Left colon (tissue), 2 donors: ENCODE measurements at places on chromosomes 7 and 10. TPM values are rescaled to one million over a fixed set of nuclear protein-coding genes. Genes with fewer than 3 reads are reported as not detected.

DNA sequence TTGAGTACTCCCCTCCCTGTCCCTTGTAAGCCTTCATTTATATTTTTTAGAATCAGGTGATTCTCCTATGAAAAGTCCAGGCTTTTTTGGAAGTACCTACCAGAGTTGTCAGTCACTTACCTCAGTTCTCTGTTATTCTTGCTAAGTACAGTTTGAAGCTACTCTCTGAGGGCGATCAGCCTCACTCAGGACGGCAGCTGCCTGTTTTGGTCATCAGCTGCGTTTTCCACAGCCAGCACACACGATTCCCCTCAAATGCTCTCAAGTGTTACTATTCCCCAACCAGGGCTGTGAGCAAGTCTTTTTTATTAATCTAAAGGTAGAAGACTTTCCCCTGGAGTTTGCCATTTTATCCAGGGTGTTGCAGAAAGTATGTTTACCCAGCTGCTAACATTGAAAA, 328.6 kb downstream of the SUGCT start:
- no peak for DNase-seq

DNA sequence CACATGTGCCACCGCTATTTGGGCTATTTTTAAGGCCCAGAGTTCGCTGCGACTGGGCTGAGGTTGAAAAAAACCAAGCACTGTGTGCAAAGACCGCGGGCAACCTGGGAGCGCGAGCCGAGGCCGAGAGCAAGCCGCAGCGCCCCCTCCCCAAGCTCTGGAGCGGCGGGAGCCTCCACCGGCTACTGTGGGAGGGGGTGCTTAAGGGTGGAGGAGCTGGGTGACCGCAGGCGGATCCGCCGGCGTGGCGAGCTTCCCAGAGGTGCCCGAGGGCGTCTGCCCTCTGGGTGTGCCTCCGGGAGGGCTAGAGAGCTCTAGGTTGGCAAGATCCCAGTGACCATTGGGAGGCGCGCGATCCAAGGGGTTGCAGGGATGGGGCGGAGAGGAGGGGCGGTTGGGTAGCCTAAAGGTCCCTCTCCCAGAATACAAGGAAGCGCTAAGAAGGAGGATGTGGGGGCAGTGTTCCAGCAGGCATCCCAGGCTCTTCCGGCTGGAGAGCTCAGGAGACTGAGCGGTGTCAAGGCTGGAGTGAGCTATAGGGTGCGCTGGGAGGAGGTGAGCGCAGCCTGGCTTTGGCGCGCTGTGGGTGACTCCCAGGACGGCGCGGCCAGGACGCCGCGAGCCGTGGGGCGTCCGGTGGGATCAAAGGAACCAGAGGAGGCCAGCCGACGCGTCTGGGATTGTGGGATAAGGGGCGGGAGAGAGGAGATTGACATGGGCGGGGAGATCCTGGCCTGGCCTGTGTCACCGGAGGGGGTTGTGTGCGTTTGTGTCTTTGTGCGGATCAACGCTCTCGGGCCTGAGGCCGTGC, 8.0 kb downstream of the DLX5 start:
- no peak for DNase-seq

DNA sequence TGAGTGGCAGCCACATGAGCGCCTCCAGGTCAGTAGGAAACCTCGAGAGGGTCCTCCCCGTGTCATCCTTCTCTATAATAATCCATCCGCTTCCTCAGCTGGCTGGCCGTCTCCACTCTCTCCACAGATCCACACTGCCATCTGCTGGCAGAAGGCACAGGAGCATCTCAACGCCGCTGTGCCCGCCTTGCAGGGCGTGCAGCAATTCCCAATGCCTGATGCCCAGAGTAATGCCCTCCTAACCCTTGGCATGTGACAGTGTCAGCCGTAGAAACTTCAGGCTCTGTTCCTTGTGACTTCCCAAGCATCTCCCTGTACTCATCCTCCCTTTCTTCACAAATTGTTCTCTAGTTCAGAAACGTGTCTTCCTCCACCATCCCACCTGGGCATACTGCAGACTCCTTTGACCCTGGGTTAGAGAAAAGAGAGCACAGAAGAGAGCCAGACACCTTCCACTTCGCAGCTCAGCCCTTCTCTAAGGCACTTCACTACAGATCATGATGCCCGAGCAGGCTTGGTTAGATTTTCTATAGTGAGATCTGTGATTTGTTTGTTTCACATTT, 70.8 kb downstream of the XPNPEP1 start:
- DNase-seq, result peak; percentile 88

DNA sequence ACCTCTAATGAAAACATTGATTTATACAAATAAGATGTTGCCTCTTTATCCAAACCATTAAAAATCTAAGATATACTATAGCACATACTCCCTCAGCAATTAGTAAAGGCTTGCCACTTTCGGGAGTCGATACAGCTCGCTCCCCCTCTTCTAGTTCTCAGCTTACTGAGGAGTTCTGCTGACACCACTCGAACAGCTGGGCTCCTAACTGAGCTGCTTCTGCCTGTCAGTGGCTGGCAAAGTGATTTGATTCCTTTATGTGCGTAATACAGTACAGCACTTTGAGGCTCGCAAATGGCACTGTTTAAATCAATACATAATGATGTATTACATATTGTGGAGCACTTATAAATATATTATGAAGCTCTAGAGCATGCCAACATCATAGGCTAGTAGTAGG, 241.8 kb downstream of the CREB5 start:
- no peak for DNase-seq

- DNase-seq, result no peak
Measured at GRCh38 chr10:131277969-131278368, 33.6 kb downstream of the TCERG1L start.

CCSER2 gene
- 51.2 TPM for total RNA-seq

DNA sequence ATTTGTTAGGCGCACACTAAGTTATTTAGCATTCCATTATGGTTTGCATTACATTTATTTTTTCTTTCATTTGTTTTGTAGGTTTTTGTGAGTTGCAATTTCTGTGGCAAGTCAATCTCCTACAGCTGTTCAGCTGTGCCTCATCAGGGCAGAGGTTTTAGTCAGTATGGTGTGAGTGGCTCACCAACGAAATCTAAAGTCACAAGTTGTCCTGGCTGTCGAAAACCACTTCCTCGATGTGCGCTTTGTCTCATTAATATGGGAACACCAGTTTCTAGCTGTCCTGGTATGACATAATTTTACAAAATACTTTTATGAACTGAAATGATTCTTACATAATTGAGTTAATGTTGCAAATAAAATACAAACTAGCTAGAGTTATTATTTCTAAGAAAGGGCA, 29.5 kb downstream of the MIOS start:
- no peak for DNase-seq

GRCh38 chr10:124221356-124222317, 128.2 kb upstream of the CHST15 start:
- no peak for DNase-seq

GRCh38 chr10:31384589-31384949, 65.6 kb downstream of the ZEB1 start:
- no peak for DNase-seq

HOXA5 gene
- 13.0 TPM for total RNA-seq

DNA sequence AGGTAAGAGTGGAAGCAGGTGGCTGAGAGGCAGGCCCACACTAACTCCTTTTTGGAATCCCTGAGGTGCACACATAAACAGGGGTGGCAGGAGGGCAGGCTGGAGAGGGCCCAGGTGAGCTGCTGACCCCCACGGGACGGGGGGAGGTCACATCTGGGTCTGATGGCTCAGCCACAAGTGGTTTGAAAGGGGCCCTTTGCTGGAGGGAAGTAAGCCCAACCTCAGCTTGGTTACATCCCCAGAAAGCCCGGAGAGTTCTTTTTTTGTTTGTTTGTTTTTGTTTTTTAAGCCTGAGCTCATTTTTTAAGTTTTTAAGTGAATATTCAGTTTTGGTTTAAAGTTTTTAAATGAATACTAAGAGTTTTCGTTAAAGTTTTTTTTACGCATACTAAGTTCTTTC, 72.8 kb upstream of the CUX1 start:
- no peak for DNase-seq

DNA sequence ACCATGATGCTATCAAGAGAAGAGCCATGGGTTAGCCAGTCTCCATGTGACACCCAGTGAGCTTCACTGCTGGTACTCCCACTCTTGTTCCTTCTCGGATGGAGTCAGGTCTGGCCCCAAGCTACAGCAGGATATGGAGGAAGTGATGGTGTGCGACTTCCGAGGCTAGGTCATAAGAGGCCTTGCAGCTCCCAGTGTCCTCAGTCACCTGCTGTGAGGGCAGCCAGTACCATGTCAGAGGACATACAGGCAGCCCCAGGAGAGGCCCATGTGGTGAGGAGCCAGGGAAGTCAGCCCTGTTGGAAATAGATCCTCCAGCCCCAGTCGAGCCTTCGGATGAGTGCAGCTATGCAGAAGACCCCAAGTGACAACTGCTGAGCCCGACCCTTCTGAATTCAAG, 237.0 kb downstream of the EBF3 start:
- no peak for DNase-seq

DNA sequence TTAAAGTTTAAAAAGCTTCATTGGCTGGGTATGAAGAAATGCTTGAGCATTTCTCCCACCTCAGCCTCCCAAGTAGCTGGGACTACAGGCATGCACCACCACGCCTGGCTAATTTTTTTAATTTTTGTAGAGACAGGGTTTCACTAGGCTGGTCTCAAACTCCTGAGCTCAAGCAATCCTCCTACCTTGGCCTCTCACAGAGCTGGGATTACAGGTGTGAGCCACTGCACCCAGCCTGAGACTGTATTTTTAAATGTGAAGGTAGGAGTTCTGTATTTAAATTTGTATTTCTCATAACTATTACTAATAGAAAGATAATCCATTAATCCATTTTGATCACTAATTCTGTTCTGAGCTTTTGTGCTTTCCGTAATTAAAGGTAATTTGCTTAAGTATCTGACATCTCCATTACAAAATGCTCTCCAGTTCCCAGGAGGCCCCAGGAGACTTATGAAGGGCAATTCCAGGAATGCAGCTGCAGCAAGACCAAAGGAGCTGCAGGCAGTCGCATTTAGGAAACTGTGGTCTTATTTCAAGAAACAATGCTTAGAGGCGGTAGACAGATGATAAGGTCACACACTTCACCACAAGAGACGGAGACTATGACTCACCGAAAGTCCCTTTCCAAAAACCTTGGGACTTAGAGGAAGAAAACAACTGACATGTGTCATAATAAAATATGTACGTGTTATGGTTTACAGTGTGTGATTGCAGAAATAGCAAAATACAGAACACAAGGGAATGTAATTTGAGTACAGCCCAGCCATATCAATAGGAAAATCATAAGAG, 23.3 kb downstream of the YAE1 start:
- DNase-seq, result no peak

DNA sequence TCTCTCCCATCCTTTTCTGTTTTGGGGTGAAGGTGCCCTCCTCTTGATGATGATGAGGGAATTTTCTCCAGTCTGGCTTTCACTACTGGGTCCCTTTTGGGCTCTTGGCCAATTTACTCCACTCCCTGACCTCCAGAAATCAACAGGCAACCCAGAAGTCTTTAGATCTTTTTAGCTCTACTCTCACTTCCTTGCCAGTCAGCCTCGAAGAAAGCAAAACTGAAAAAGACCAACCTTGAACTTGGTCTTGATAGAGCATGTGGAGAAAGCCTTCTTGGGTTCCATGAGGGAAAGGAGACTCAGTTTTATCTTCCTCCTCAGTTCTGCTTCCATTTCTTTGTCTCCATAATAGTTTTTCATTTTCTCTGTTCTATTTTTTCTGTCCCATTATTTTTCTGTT, 91.4 kb upstream of the NPVF start:
- DNase-seq, result no peak

DNA sequence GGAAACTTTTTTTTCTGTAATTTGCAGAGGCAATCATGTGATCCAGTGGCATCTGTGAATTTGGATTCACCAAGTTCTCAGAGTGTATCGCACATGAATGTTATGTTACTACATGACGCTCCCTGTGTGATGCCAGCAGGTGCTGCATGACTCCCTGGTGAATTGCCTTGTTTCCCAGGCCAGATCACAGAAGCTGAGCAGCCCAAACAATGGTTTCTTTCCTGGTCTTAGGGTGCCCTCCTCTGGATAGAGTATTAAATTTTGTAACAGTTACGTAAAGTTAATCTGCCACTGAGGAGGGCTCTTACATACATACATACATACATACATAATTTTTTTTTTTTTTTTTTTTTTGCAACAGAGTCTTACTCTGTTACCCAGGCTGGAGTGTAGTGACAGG, 3.6 kb downstream of the ZSCAN21 start:
- DNase-seq, result peak; percentile 43

DNA sequence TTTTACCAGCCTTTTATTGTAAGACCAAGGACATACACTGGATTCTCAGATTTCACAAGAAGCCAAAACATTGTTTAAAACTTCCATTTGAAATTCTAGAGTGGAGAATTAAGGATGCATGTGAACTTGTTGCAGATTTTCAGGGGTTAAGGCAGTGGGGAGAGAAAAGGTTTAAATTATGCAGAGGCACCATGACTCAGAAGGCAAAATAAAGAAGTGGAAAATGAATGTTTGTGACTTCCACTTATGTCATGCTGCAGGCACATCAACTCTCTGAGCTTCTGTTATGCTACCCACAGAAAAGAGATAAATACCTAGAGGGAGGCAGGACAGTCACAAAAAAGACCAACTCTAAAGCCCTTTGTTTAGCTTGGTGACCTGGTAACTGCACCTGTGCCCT, 84.4 kb upstream of the BET1 start:
- no peak for DNase-seq

GRCh38 chr7:105297985-105298384, 90.7 kb downstream of the SRPK2 start:
- DNase-seq, result no peak

ZNF282 gene
- total RNA-seq, result 25.0 TPM

GRCh38 chr10:1620803-1621202, 116.5 kb downstream of the ADARB2 start:
- DNase-seq, result no peak

DNA sequence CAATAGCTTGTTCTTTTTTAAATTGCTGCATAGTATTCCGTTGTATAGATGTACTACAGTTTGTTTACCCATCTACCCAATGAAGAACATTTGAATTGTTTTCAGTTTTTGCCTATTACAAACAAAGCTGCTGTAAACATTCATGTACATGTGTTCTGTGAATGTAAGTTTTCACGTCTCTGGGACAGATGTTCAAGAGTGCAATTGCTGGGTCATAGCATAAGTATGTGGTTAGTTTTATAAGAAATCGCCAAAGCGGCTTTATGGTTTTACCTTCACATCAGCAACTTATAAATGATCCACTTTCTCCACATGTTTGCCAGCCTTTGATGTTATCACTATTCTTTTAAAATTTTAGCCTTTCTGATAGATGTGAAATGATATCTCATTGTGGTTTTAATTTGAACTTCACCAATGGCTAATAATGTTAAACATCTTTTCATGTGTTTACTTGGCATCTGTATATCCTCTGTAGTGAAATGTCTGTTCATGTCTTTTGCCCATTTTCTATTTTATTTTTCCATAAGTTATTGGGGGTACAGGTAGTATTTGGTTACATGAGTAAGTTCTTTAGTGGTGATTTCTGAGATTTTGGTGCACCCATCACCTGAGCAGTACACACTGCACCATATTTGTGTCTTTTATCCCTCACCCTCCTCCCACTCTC, 73.5 kb downstream of the TBXAS1 start:
- DNase-seq, result no peak

DNA sequence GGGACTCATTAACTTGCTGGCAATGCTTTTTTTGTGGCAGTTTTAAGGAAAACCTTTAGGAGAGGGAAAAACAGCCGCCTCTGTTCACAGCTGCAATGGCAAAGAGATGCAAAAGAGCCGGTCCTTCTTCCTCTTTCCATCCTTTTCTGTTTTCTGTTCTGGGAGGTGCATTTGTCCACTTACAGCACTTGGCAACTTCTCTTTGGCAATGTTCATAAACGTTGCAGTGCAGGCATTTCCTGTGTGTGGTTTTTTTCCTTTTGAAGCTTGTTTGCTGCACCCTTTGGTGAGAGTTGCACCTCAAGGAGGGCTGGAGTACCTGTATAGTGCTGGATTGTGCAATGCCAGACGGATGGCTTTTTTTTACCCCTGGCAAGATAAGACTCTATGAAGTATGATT, 53.9 kb upstream of the HABP2 start:
- no peak for DNase-seq
